Glutamatergic neuron (in vitro differentiated cells): ENCODE measurements at places on chromosomes 16 and 17. TPM values are rescaled to one million over a fixed set of nuclear protein-coding genes. Genes with fewer than 3 reads are reported as not detected.

TMC7 gene
- 2.5 TPM for total RNA-seq

- DNase-seq: no peak
These were observed 51.5 kb downstream of the ENGASE start for GRCh38 chr17:79126139-79126538.

GRCh38 chr17:28741358-28742349, 2.2 kb upstream of the TRAF4 start:
- no peak for DNase-seq

DNA sequence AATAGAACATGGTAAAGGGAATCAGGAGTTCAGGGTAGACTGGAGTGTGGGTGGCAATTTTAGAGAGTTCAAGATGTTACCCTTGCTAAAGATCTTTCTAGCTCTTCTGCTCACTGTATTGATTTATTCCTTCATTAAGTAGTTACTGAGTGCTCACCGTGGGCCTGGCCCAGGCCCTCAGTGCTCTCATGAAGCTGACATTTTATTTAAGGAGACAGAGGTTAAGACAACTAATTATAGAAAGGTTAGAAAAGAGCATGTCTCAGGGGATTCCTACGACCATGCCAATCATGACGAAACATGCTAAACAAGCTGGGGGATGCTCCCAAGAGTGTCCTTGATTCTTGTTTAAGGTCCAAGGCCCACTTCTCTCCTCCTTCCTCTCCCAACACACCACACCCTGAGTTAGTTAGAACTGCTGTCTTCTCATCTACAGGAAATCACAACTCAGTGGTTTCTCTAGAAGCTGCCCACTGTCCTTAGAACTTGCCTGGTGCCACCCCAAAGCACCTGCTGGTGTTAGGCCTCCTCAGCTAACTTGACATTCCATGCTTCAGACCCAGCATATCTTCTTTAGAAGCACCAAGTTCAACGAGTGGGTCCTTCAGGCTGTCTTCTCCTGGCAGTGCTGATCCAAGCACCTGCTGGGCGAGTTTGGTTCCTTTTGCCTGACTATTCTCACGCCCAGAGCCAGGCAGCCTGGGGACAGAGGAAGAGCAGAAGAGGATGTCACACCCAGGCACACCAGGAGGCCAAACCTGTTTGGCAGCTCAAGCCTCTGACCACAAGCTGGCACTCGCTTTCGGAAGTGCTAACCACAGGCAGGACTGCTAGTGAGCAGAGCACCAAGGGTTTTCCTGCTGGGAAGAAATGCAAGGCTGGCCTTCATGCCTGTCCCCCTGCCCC, 79.0 kb downstream of the GAS7 start:
- DNase-seq: no peak

DNA sequence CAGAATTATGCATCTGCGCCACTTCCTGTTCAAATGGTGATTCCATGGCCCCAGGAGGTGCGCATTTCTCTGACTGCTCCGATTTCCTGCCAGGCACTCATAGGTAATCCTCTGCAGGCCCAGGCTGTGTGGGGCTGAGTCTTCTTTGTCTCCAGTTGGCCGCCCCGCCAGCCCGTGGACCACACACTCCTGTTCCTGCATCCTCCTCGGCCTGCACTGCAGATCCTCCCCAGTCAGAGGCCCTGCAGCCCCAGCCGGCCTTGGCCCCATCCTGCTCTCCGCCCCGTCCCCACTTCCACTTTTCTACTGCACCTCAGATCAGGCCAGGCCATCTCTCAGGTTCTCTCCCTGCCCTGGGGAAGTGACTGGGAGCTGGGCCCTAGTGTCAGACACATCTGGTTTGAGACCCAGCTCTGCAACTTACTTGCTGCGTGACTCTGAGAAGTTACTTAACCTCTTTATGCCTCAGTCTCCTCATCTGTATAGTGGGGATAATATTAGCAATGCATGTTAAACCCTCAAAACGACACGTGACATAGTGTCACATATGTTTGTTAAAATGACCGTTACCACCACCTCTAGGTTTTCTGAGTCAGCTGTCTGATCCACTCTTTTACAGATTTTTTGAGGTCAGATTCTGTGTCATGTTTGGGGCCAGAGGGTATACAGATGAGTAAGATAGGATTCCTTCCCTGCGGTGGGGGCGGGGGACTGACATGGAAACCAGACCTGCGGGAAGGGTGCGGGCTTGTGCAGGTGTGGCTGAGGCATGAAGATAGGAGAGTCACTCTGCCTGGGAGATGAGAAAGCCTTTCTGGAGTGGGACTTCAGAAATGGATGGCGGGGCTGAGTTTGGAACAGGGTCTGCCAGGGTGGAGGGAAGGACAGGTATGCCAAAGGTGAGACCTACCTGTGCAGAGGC, 12.8 kb downstream of the RAB11FIP4 start:
- DNase-seq: no peak

DNA sequence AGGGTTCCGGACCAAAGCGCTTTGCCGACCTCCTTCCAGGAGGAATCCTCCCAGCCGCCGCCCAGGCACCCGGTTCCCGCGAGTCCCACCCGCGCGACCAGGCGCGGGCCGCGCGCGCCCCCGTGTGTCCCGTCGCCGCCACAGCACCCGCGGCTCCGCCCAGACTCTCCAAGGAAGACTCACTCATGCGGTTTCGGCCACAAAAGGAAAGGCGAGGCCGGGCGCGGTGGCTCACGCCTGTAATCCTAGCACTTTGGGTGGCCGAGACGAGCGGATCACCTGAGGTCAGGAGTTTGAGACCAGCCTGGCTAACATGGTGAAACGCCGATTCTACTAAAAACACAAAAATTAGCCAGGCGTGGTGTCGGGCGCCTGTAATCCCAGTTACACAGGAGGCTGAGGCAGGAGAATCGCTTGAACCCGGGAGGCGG, 3.5 kb upstream of the PKMYT1 start:
- peak; percentile 91 for DNase-seq

- no peak for DNase-seq
These were observed 362.3 kb upstream of the EEF2KMT start for GRCh38 chr16:5459863-5460262.

GRCh38 chr16:6482696-6483468, 849.8 kb upstream of the RBFOX1 start:
- peak; percentile 23 for DNase-seq

DNA sequence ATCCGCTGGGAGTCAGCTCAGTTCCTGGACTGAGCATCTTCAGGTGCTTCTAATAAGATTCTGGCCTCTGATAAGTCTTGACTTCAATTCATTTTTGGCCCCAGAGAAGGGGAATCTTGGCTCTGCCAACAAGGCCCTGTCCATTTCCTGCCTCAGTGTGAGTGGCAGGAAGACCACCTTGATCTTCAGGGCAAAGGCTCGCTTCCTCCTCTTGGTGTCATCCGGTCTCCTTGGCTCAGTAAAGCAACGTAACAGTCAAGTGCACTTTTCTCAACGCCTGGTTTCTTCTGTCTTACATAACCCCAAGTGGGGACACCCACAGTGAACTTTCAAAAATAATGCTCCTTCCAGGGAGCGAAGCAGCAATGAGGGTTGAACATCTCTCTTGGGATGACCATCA, 169.8 kb downstream of the PRKCB start:
- DNase-seq: no peak

DNA sequence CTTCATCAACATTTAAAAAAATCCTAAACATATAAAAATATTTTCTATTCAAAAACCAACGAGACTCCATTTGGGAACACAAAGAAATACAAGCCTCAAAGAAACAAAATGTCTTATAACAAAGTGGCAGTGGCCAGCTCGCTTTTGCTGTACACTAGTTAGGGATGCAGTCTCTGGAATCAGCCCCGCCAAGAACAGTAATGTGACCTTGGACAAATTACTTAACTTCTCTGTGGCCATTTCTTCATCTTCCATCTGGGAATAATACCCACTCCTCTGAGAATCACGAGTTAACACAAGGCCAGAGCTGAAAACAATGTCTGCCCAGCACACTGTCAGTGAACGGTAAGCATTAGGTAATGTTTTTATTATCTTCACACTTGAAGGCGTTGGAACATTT, 5.6 kb downstream of the STAT5B start:
- no peak for DNase-seq

- DNase-seq: no peak
These were observed 68.8 kb downstream of the MRC2 start for GRCh38 chr17:62696256-62696655.

- peak; percentile 65 for DNase-seq
These were observed 177.1 kb downstream of the HS3ST4 start for GRCh38 chr16:25868706-25869370.

DNA sequence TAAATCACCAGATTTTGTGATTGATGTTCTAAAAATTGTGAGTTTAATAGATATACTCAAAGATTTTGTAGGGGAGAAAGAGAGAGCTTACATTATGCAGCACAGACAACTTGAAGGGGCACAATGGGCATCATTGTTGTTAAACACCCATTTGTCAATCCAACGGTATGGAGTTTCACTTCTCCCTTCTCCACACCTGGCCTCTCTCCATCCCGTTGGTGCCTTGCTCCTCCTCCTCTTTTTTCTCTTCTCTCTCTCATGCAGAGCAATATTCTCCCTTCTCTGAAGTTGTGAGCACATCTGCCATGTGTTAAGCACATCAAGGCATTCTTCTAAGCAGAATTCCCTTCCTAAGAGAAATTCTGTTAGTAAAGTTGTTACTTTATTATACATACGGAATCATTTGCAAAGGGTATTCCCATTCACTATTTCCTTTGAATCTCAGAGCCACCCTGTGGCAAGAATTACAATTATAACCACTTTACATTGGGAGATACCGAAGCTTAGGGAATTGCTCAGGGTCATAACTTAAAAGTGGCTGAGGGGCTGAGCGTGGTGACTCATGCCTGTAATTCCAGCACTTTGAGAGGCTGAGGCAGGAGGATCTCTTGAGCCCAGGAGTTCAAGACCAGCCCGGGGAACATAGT, 40.5 kb upstream of the SKAP1 start:
- DNase-seq: no peak

KRT23 gene
- not detected for total RNA-seq

GRCh38 chr17:39209317-39210092, 9.4 kb downstream of the RPL19 start:
- DNase-seq: peak; percentile 63

GRCh38 chr17:65941356-65941899, 250.5 kb downstream of the CEP112 start:
- no peak for DNase-seq

IRX5 gene
- total RNA-seq: 4.7 TPM

CCL7 gene
- not detected for total RNA-seq

GRCh38 chr16:53837426-53837825, 133.5 kb downstream of the FTO start:
- no peak for DNase-seq

DNA sequence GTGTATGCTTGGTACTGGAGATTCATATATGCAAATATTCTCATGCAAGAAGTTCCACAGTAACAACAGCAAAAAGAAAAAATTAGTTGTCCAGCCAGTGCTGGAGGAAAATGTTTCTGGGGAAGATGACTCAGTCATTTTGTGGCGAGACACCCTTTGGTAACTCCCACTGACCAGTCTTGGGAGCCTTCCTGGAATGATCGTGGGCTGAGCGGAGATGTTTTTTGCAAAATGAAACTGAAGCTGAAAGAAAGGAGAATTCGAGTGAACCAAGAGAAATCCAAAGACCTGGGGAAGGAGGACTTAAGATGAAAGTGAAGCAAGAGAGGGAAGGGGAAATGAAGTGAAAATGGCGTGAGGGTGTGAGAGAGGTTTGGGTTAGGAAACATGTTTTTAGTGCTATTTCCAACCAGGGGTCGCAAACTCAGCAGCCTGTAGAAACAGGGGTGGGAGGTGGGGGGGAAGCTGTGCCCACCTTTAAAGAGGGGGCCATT, 5.2 kb downstream of the ITPRIPL2 start:
- DNase-seq: no peak

DNA sequence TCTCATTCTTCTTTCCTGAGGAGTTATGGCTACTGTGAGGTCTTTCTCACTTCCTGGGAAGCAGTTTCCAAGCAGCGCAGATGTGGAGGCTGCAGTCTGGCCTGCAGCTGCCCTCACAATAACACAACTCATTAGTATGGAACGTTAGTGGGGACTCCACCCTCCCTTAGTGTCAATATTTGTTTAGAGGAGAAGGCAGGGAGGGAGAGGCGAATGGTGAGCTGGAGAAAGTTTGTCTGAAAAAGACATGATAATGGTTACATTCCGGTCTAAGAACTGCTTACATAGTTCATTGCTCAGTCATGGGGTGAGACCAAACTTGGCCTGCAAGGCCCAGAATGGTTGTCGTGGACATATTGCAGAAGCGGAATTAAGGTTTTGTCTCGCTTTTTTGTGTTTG, 170.2 kb downstream of the HS3ST3B1 start:
- no peak for DNase-seq

CNGB1 gene
- 0.91 TPM for total RNA-seq

ATAD5 gene
- 6.4 TPM for total RNA-seq

C16orf54 gene
- total RNA-seq: not detected
